ENCODE measurements at places on chromosomes 5 and 9. TPM values are rescaled to one million over a fixed set of nuclear protein-coding genes. Genes with fewer than 3 reads are reported as not detected.

DNA sequence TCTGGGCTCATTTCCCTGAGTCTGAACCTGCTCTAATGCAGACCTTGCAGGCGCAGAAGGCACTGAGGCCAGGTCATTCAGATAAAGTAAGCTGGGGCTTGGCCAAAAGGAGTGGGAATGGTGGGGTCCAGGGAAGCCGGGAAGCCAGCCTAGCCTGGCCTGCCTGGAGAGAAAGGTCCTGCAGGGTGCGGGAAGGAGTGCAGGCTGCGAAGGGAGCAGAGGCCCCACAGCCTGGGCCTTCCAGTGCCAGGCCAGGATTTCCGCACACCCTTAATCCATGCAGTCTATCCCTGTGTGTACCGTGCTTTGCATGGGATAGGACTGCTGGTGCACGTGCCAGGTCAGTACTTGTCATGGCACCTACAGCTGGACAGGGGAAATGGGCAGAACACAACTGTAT lies 3.6 kb upstream of the STING1 start:
- DNase-seq = no peak

PCDHAC1 gene
- total RNA-seq = 2.3 TPM

PPP3R2 gene
- not detected for total RNA-seq

- DNase-seq = no peak
Observed at GRCh38 chr9:13505797-13506196, 226.3 kb upstream of the MPDZ start.

DNA sequence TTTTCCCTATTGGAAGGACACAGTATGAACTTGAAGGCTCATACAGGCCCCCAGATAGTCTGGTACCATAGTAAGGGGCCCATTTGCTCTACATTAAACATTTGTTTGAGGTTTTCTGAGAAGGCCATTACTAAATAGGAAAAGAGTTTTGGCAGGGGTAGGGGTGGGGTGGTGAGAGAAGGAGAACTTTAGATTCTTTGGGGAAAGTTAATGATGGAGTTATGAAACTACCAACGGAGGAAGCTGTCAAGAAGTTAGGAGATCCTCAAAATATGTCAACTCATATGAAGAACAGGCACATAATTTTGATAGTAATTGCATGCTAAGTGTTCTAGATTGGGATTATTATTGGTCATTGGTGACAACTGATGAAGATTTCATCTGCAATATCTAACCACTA lies 114.7 kb downstream of the TAF11L14 start:
- DNase-seq = no peak

SPATA31C1 gene
- total RNA-seq = not detected

DNA sequence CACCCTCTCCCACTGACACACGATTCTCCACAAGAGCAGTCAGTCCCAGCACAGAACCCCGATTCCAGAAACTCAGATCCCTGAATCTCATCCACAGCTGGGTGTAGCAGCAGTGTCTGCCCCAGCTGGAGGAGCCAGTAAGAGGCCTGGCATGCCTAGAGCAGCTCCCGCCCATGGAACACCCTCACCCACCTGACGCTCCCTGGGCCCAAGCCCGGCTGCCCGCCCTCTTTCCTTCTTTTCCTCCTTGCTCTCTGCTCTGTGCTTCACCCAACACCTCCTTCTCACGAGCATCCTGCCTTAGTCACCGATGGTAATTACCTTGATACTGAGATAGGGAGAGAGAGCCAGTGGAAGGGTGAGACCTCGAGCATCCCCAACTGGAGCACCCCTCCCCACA lies 8.7 kb downstream of the PCDH1 start:
- DNase-seq = no peak

SAXO1 gene
- 0.16 TPM for total RNA-seq

Data from breast epithelium (tissue), 4 donors.